ENCODE measurements at places on chromosomes 3 and 15.

GRCh38 chr15:98719137-98719740, 70.9 kb downstream of the IGF1R start:
- DNase-seq, result no peak

DNA sequence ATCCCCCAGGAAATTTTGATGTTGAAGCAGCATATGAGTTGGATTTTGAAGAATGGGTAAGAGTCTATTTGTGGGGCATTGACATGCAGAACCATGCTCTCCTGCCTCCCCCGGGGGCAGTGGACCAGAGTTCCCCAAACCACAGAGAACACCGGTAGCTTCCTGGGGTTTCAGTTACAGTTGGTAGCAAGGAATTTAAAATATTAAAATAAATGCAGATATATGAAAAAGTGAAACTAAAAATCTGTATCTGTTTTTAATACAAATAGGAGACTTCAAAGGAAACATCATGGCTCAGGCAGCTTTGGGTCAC, 37.4 kb downstream of the SLC9A9 start:
- no peak for DNase-seq

DNA sequence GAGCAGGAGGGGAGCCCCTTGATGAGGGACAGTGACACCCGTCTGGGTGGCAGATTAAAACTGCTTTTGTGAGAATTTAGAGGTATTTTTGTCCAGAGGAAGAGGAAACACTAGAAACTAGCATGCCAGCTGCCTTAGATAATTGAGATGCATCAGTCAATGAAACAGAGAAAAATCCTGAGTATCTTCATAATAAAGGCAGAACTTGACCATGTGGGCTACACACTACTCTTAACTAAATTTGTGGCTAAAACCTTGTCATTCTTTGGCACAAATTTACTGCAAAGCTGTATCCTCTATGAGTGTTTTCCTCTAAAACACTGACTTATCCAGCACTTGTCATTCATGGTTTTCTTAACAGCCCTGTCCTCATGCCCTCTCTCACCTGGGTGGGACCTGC, 259.7 kb upstream of the TPM1 start:
- no peak for DNase-seq

DNA sequence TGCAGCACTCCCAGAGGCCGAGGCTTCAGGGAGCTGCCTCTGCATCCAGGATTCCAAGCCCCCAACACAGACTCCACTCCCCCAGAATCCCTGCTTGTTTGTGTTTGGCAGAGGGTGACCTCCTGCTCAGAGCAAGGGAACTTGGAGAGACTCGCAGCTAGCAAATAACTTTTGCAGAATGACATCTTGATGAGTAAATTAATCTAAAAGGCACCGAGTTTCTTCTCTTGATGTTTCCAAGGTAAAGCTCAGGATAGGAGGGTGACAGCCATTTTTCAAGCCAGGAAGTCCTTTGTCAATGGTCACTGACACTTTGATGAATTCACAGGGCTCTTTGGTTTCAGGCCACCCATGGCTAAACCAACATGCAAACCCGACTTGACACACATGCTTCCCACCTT, 523.0 kb downstream of the NTRK3 start:
- DNase-seq, result no peak

GRCh38 chr3:84223512-84223911, 735.3 kb upstream of the CADM2 start:
- no peak for DNase-seq

DNA sequence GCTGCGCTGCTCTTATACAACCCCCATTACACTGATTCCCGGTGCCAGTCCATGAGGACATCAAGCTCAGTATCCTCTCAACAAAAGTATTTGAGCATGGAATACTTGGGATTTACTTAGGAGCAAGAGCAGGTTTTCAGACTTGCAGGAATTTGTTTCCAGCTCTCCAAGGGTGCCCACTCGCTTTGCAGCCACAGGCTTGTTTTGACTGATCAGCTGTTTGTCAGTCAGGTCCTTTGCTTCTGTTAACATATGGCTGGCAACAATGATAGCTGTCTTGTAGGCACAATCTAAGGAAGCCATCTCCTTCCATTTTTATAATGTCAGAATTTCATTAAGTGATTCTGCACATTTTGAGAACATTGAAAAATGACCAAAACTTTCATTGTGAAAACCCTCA, 38.2 kb upstream of the MCF2L2 start:
- DNase-seq, result no peak

DNA sequence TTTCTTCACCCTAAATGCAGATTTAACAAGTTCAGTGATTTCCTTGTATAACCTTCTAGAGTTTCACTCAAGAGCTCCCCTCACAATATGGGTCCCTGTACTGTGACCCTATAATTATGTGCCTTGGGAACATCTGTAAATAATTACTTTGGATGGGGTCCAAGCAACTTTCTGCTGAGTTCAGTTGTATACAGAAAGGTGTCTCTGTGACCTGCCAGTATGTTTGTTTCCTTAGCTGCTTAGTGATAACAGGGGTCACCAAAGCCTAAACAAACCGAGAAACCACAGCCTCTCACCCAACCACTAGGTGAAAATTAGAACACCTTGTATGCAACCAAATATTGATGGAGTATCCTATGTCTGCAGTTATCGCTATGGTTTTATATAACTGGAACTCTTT, 29.8 kb upstream of the SLC25A36 start:
- DNase-seq, result no peak

GRCh38 chr15:55897560-55898336, 95.7 kb downstream of the NEDD4 start:
- peak; percentile 5 for DNase-seq

GRCh38 chr15:33675246-33675645, 293.1 kb upstream of the CHRM5 start:
- no peak for DNase-seq

- DNase-seq, result no peak
These were observed 243.2 kb upstream of the RGMA start for GRCh38 chr15:93332168-93332553.

- DNase-seq, result no peak
These were observed 25.3 kb downstream of the HDAC11 start for GRCh38 chr3:13505147-13506130.

DNA sequence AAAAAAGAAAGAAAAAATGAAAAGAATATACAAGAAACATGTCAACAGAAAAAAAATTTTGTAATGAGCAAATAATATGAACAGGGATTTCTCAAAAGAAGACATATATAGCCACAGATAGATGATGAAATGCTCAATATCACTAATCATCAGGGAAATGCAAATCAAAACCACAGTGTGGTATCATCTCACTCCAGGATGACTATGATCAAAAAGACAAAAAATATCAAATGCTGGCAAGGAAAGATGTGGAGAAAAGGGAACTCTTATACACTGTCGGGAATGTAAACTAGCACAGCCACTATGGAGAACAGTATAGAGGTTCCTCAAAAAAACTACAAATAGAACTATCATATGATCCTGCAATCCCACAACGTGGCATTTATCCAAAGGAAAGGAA, 94.1 kb downstream of the C3orf70 start:
- DNase-seq, result no peak

- DNase-seq, result no peak
These were observed 578 bp upstream of the CEMIP start for GRCh38 chr15:80778621-80778963.

DNA sequence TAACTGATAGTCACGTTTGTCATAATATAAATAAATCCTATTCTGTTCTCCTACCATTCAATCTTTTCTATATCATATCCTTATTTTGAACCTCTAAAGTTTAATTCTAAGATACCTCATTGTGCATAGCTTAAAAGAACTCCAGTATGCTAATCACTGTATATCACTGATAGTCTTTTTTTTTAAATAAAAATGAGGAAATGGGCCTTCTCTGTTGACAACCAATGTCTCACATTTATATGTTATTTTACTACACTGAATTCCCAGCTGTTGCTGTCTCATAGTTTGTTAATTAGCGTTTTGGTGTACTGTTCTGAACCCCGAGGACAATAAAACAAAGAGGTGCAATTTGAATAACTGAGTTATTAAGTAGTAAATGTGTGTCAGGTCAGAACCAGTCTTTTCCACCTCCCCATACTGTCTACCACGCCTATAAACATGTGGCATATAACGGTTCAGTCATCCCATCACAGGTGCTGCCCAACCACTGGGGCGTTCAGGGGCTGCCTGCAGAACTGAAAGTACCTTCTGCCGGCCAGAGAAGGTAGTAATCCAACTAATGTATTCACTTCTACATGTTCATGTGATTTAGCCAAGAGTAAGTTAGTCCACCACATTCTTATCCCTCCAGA, 14.9 kb downstream of the CBLB start:
- no peak for DNase-seq
